ENCODE measurements at places on chromosomes 5 and 9.

GRCh38 chr5:33433303-33434240 is 7.2 kb upstream of the TARS1 start:
- peak; percentile 89 for DNase-seq

DNA sequence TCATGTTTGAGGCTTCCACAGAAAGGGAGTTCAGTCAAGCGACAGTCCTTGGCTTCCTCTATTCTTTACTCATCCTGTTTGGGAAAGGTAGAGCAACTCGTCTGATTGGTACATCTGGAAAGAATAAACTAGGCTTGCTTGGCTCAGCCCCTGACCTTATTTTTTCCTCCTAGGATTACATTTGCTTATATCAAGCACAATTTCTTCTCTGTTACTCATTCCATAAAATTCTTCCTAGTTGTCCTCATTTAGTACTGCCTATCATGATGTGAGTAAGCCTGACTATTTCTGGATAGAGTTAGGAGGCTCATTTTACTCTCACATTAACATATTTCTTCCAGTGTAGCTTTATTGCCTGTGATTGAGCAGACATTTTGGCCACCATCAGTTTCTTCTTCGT is 10.9 kb upstream of the CARNMT1 start:
- DNase-seq = peak; percentile 95

DNA sequence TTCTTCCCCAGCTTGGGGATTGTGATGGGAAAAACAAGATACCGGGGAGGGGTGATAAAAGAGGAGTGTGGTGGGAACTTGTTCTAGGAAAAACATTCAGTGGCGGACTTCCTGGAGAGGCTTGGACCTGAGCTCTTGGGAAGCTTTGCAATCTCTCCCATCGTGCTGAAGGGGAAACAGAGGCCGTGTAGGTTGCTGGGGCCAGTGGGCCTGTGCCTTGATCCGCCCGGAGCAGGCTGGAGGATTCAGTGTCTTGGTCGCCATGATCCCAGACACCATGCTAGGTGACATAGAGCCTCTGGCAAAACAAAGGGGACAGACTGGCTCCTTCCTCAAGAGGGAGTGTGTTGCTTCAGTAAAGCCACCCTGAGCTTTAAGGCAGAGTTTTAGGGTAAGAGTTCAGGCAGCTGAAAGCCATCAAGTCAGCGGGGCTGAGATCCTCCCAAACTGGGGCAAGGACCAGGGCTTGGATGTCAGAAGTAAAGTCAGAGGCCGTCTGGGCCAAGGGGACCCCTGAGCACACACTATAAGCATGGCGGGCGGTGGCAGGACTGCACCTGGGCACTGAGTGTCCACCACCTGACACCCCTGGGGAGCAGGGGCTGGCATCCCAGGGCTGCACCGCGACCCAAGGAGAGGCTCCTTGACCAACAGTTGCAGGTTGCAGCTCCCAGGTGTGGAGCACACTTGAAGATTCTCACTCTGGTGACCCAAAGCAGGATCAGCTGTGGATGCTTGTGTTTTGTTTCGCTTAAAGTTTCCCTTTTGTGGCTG is 44.7 kb downstream of the TRIP13 start:
- no peak for DNase-seq

- peak; percentile 98 for DNase-seq
Observed at GRCh38 chr9:113275157-113276131, at the start of the genes CDC26 and PRPF4. CDC26 (minus strand) TSS chr9:113275572; CDS start chr9:113272507, 3,065 bp downstream. PRPF4 (plus strand) TSS chr9:113275658; CDS start chr9:113275744, 86 bp downstream.

DNA sequence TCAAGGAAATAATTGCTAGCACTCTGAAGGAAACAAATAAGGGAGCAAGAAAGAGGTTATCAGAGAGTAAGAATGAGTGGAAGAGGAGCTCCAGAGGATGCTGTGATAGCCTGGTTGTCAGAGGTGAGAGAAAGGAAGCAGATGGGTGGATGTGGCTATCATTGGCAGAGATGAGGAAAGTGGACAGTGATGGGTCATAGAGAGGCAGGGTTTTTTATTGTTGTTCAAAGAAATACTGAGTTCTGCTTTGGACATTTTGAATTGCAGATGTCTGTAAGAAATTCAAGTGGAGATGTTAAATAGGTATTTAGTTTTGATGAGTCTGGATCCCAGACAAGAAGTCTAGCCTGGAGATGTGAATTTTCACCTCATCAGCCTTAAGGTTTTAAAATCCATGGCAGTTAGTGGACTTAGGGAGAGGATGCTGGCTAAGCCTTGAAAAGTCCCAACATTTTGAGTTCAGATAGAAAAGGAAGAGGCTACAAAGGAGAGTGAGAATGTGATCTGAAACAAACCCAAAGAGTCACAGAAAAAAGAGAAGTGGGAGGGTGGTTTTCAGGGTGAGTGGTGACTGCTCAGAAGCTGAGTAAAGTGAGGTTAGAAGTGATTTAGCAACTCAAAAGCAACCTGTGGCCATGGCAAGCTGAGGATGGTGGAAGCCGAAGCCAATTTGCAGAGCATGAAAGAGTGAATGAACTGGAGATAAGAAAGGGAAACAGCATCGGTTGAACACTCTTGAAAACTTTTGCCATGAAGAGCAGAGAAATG is 50.4 kb downstream of the PPIC start:
- no peak for DNase-seq

DNA sequence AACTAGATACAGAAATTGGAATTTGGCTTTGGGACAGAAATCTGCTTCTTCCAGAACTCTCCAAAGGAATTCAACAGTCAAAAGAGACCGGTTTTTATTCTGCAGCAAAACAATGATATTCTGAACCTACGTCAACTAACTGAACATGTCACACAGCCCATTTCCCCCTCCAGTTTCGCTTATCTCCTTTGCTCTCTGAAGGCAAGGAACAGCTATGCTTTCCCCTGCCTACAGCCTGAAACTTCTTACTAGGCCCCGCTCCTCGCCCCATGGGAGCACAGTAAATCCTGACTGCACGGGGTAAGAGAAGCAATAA is 488 bp downstream of the SKIC3 start:
- no peak for DNase-seq

- peak; percentile 65 for DNase-seq
Observed at GRCh38 chr5:71932655-71933338, 174.5 kb upstream of the MAP1B start.
